Osteocyte (in vitro differentiated cells): ENCODE measurements at places on chromosomes 11 and 22. TPM values are rescaled to one million over a fixed set of nuclear protein-coding genes. Genes with fewer than 3 reads are reported as not detected.

The SHANK3 gene
- total RNA-seq = 4.7 and 4.8 TPM in 2 replicates

The ARHGEF12 gene
- total RNA-seq = 114 and 118 TPM in 2 replicates

DNA sequence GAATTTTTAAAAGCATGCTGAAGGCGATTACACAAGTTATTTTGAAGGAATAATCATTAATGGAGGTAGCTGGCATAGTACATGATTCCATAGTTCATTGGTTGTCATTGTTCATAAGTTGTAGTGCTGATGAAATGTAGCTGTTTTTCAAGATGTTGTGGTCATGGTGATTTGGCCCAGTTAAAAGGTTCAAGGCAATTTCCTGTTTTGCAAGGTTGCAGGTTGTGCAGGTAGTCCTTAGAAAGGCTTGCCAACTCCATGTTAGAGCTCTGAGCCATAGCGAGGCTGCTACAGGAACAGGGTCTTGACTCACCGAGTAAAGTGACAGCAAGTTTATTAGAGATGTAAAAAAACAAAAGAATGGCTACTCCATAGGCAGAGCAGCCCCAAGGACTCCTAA lies 95.8 kb upstream of the CHORDC1 start:
- no peak for DNase-seq

The MFRP gene
- total RNA-seq = not detected in 2 replicates

- peak; percentile 86 for DNase-seq
Measured at GRCh38 chr11:10490398-10491241, 35.6 kb downstream of the AMPD3 start.

The SIK2 gene
- total RNA-seq = 19.0 and 21.9 TPM in 2 replicates

DNA sequence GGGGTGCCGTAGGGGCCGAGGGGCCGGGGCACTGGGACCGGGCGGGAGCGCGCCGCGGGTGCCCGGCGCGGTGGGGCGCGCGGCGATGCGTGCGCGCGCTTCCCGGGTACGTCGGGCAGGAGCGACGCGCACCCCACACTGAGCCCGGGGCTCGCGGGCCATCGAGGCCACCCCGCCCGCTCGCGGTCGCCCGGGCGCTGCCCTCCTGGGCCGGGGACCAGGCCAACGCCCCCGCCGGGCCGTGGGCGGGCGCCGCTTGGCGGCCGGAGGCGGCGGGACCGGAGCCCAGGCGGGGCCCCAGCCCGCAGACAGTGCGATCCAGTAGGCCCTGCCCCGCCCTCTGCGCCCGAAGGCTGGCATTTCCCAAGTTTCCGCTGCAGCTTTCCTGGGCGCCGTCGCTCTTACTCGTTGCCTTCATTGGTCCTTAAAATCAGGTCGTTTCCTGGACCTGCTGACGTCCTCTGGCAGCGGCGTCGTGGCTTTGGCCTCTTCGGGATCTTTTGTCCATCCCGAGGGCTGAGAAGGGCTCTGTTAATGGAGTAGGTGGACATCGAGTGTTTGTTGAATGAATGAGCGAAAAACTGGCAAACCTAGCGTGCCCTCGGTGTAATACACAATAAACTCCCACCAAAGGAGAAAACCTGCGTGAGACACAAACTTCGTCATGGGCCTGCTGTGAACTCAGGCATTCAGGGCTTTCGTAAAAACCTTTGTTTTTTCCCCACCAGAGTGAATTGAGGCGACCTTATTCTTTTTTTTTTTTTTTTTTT lies 638 bp downstream of the PARVA start:
- peak; percentile 91 for DNase-seq

The PANX3 gene
- not detected in 2 replicates for total RNA-seq

The CARD18 gene
- not detected in 2 replicates for total RNA-seq

DNA sequence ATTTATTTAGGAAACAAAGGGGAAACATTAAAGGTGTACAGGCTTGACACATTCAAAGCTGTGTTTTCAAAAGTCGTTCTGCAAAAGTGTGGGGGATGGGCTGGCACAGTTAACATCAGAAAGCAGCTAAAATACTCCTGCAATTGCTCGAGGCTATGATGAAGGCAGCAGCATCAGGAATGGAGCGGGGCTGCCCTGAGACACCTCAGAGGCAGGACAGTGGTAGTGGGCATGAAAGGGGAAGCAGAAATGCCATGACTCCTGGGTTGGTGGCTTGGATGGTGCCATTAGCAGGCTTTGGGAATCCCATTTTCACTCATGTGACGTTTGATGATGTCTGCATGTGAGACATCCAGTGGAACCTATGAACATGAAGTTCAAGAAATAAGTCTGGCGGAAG lies 646 bp downstream of the NCAPD3 start:
- DNase-seq = no peak

GRCh38 chr11:66226101-66226500 lies 42.3 kb upstream of the RAB1B start:
- no peak for DNase-seq

DNA sequence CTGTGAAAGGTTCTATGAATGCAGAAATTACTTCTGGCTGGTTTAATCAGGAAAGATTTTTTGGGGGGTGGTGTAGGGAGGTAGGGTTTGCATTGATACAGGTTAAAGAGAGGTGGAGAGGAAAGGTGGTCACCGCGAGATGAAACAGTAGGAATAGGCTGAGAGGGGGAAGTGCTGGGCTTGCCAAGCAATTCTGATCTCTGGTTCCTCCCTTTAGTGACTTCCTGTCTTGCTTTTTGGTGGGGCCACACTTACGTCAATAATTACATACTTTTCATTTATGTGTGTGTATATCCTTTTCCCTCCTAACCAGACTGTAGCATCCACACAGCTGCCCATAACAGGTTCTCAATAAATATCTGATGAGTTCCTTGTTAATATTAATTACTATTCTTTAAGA lies 120.0 kb downstream of the CTNND1 start:
- peak; percentile 51 for DNase-seq

GRCh38 chr11:122951211-122951610 lies 30.4 kb downstream of the BSX start:
- DNase-seq = no peak

The EEF1G gene
- total RNA-seq = 1,404 TPM in 2 replicates

The MS4A4E gene
- 0.30 TPM in 1 of 2 replicates, not detected in the other for total RNA-seq

DNA sequence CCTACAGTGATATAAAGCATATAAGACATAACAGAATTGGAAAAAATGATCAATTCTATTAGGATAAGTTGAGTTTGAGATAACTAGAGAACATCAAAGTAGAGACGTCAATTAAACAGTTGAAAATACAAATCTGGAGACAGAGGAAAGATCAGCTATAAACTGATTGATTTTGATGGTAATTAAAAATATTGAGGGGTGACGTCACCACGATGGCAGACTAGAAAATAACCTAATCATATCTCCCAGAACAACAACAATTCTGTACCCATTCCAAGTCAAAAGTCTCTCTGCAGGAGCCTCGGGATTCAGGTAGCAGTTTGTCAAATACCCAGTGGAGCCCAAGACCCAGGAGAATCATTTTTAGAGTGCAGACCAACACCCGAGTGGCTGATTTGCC lies 28.9 kb downstream of the MS4A13 start:
- DNase-seq = no peak

DNA sequence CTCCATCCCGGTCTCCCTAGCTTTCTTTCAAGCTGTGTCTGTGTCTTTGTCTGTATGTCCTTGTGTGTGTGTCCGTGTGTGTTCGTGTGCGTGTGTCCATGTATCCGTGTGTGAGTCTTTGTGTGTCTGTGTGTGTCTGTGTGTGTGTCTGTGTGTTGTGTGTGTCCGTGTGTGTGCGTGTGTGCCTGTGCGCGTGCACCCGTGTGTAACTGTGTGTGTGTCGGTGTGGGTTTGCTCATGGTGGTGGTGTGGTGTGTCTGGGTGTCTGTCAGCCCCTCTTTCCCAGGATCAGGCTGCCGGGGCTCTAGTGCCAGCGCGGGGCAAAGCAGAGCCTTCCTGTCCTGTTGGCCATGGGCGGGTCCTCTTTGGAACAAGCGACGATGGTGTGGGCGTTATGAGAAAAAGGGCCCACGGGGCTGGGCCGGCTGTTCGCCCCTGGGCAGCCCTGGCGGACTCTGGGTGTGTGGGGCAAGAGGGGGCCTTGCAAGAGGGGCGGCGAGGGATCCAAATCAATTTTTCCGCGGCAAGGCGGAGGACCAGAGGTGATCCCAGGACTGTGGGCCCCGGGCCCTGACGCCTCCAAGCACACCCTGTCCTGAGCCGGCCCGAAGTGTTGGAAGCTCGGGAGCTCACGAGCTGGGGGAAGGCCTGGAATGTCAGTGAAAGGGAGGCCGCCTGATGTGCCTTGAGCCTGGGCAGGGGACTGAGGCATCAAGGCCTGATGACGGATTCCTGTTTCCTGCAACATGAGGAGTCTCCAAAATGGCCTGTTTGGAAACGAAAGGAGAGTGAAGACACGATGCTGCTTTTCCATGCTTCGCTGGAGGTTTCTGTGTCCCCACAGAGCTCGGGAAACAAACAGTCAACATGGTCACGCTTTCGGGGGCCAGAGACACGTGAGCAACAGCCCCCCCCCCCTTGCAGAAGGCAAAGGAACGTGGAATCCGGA lies 3929.2 kb upstream of the OR11H1 start:
- no peak for DNase-seq

DNA sequence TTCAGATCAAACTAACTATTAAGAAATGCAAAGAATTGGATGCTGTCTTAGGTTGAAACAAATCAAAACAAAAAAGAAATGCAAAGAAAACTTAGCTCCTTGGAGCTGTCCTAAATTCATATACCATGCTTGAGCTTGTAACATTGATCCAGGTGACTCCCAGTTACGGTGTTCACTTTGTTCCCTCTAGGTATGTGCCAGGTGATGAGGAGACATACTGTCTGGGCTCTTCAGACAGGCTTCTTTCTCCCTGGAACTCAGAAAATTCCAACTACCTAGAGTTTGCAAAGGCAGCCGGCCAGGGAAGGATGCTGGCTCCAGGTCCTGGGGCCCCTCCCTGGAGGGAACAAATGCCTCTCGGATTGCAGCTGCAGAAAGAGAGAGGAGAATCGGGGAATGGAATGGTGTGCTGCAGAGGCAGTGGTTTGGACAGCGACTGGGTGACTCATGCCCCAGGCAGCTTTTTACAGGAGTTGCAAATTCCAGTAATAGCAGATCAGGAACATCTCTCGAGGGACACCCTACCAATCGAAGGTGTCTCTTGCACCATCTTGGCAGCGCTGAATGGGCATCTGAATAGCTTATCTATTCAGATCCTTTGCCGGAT lies 12.3 kb upstream of the ASPHD2 start:
- no peak for DNase-seq

GRCh38 chr22:42979606-42980005 lies 35.3 kb downstream of the PACSIN2 start:
- no peak for DNase-seq

GRCh38 chr22:19291580-19292457 lies at the start of gene CLTCL1:
Gene CLTCL1 (minus strand): TSS chr22:19291719. CDS start chr22:19291641, 78 bp downstream.
- DNase-seq = peak; percentile 95

GRCh38 chr11:71080239-71081097 lies 171.9 kb downstream of the SHANK2 start:
- DNase-seq = no peak

The RIBC2 gene
- 0.56 and 0.68 TPM in 2 replicates for total RNA-seq

- no peak for DNase-seq
Measured at GRCh38 chr11:59822989-59823566, 12.5 kb upstream of the MRPL16 start.

DNA sequence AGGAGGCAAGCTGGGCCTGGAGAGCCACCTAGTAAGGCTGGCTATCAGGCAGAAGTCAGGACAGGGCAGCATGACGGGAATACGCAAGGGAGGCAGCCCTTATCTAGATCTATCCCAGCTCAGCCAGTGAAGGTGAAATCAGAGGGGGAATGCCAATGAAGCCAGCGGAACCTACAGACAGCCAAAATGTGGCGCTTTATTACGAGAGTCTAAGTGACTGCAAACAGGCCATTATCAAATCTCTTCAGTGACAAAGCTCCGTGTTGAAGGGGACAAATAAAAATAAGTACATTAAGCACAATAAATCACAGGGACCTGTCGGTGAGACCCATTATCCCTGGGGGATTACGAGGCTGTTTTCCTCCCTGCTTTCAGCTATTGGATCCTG lies 22.8 kb downstream of the LARGE1 start:
- no peak for DNase-seq
